Neural crest cell (in vitro differentiated cells): ENCODE measurements at places on chromosomes 1 and 21. TPM values are rescaled to one million over a fixed set of nuclear protein-coding genes. Genes with fewer than 3 reads are reported as not detected.

Gene DBT
- 11.8 and 13.1 TPM in 2 replicates for total RNA-seq

Gene HMCN1
- 16.6 and 18.1 TPM in 2 replicates for total RNA-seq

Gene PCP4L1
- total RNA-seq, result 0.16 and 0.20 TPM in 2 replicates

Gene COPA
- total RNA-seq, result 123 and 124 TPM in 2 replicates

Gene PTCH2
- 1.4 and 2.0 TPM in 2 replicates for total RNA-seq

Gene LYPD8
- not detected in 2 replicates for total RNA-seq

Gene PRR9
- total RNA-seq, result not detected in 2 replicates

Gene SYTL1
- total RNA-seq, result 0.72 and 1.4 TPM in 2 replicates

Gene RGSL1
- total RNA-seq, result not detected in 2 replicates

Gene TRIM45
- 13.3 and 16.6 TPM in 2 replicates for total RNA-seq

Gene SYT2
- total RNA-seq, result 2.3 and 2.6 TPM in 2 replicates

Gene S100B
- total RNA-seq, result 29.9 and 37.3 TPM in 2 replicates

Gene LCE2A
- not detected in 2 replicates for total RNA-seq

Gene LINGO4
- not detected in 2 replicates for total RNA-seq

Gene ZNF695
- 21.4 and 21.8 TPM in 2 replicates for total RNA-seq

Gene ITGB2
- total RNA-seq, result 0.84 and 0.89 TPM in 2 replicates

Gene SLC6A9
- 20.9 and 22.8 TPM in 2 replicates for total RNA-seq

Gene CXADR
- 32.6 and 34.8 TPM in 2 replicates for total RNA-seq

Gene ABCA4
- 0.14 and 0.45 TPM in 2 replicates for total RNA-seq

Gene TMEM125
- total RNA-seq, result 0.14 TPM in 1 of 2 replicates, not detected in the other

Gene LCK
- not detected in 2 replicates for total RNA-seq

Gene CELA3A
- total RNA-seq, result not detected in 2 replicates

Gene OR14K1
- not detected in 2 replicates for total RNA-seq

Gene GGPS1
- total RNA-seq, result 57.2 and 58.0 TPM in 2 replicates

Gene OR2L5
- total RNA-seq, result not detected in 2 replicates

Gene PARK7
- total RNA-seq, result 383 and 386 TPM in 2 replicates

Gene APCS
- total RNA-seq, result not detected in 2 replicates

Gene DIO1
- not detected in 2 replicates for total RNA-seq

Gene AGMAT
- total RNA-seq, result 1.2 and 1.4 TPM in 2 replicates
